Activated CD4-positive, alpha-beta T cell treated with anti-CD3 and anti-CD28 coated beads, Interleukin-2, amount 50 U/mL, for 1 hour (primary cell): ENCODE measurements at places on chromosomes 4 and X.

GRCh38 chr4:120447774-120448173 is 381.1 kb upstream of the MAD2L1 start:
- DNase-seq: no peak

- no peak for DNase-seq
Observed at GRCh38 chr4:161949946-161950725, 213.7 kb downstream of the FSTL5 start.

DNA sequence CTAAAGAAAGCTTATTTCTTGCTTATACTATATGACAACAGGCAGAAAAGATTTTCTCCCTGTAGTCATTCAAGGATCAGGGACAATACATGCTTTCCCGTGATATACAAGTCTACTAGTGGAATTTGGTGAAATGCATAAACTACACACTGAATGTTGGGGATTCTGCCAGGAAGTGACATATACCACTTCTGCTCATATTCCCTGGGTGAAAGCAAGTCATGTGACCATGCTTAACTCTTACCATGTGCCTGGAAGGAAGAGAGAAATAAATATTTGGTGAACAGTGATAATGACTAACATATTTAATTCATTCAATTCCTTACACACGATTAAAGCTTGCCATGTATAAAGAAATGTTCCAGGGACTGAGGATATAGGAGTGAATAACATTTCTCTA is 534.6 kb downstream of the PPARGC1A start:
- no peak for DNase-seq

- no peak for DNase-seq
Observed at GRCh38 chrX:78614264-78614663, 44.9 kb downstream of the RTL3 start.

DNA sequence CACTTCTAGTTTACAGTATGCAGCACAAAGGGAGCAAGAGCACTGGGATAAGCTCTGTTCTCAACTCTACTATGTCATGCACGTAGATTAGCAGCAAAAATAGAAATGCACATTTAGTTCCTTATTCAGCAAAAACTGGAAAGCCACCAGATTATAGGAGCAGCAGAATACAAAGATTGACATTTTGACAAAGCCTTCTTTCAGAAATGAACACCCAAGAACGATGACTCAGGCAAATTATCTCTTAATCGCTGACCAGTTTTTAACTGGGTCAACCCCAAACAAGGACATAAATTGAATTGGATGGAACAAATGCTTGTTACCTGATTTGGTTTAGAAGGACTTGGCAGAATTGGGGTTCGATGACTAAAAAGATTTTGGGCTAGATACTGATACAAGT is 775.3 kb upstream of the HS3ST1 start:
- no peak for DNase-seq

- DNase-seq: no peak
Observed at GRCh38 chr4:183342541-183343533, 20.6 kb upstream of the CLDN24 start.

DNA sequence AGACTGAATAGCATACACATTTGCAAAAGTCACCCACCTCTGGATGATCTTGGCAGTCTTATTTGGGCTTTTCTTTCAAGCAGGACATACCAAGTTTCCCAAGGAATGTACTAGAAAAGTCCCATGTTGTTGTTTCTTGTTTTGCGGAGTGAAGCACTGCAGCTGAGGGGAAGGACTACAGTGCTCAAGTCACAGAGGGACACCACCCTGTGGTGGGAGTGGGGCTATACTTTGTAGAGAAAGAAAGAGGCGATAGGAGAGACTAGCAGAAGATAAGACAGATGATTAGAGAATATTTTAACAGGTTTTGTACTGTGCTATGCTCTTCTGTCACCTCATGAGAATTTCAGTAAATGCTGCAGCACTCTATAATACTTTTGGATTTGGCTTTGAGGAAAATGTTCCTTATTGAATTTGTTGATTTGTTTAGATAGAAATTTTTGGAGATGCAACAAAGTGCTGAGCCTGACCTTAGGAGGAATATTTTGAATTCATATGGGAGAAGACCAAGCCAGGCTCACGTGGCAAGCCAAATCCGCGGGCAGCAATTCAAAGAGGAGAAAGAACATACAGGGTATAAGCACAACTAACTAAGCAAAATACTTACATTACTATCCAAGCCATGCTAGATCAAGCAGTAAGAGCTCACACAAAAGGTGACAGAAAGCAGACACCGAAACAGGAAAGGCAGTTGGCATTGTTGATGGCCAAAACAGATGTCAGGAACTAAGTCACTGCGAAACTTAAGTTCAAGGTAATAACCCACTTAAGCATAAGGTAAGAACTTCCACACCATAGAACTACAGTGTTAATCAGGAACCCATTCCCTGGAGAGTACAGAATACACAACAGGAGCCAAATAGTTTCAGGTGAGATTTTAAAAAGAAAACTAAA is 280.3 kb upstream of the INTU start:
- no peak for DNase-seq

DNA sequence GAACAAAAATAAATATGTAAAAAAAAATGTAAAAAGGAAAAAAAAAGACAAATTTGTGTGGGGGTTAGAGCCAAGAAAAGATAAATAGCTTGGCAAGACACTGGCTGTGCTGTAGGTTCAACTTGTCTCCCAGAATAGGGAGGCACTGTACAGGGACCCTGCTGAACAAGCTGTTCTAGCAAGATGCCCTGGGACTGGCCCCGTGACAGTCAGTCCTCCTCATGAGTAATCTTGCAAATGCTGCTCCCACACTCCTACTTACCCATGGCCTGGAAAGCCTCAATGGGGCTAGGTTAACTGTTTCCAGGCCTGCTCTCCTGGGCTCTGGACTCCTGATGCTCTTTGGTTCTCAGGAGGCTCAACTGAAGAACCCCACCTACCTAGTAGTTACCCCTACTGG is 106.8 kb downstream of the ATG4A start:
- no peak for DNase-seq
